ENCODE measurements at places on chromosomes 5 and 9.

- no peak for DNase-seq
These were observed 311.9 kb upstream of the TRPC7 start for GRCh38 chr5:136677217-136677616.

- peak; percentile 59 for DNase-seq
These were observed 586 bp upstream of the PDZD2 start for GRCh38 chr5:31638345-31638744.

GRCh38 chr9:27184556-27185351 is 75.7 kb downstream of the TEK start:
- no peak for DNase-seq

- no peak for DNase-seq
These were observed 88.8 kb downstream of the OTULIN start for GRCh38 chr5:14753292-14753691.

DNA sequence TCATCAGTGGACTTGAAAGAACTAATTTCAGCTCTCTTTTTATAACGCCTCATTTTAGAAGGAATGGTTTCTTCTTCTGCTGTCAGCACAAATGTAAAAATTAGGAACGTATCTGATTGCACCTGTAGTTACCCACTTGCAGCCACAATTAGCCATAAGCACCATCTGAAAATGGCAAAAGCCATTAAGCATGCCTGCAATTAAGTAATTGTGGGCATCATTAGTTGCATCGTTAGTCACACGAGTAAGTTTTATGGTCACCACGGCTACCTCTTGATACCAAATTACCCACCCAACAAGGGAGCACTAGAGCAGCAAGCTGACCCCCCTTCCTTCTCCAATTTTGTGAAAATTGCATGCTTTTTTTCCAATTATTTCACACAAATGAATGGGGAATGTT is 25.8 kb upstream of the SLC44A1 start:
- DNase-seq: no peak

DNA sequence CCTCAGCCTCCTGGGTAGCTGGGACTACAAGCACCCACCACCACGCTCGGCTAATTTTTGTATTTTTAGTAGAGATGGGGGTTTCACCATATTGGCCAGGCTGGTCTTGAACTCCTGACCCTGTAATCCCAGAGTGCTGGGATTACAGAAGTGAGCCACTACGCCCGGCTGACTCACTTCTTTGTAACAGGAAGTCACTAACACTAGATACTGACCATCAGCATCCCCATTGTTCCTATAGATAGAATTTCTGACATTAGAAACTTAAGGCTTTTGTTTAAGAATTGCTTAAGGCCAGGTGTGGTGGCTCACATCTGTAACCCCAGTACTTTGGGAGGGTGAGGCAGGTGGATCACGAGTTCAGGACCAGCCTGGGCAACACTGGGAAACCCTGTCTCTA is 42.2 kb downstream of the LEAP2 start:
- DNase-seq: no peak

- no peak for DNase-seq
These were observed 332.1 kb downstream of the PIK3R1 start for GRCh38 chr5:68547622-68548021.

DNA sequence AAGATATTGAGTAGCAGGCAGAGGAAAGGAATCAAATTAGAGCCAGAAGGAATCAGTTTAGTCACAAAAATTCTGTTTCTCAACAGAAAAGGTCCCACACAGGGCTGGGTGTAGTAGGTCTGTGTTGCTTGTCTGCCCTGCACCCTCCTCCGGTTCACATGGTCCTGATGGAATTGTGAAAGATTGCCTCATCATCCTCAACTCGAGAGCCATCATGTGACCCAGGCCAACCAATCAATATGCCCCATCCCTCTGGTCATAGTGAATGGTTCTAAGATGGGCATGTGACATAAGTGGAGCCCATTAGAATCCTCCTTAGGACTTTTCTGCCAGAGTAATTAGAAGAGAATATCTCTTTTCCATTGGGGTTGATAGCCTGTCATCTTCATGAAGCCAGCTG is 56.7 kb upstream of the RAD23B start:
- DNase-seq: no peak

GRCh38 chr5:131773805-131774204 is 23.0 kb downstream of the FNIP1 start:
- DNase-seq: no peak

GRCh38 chr5:57172466-57173318 is 1.2 kb upstream of the GPBP1 start:
- no peak for DNase-seq

DNA sequence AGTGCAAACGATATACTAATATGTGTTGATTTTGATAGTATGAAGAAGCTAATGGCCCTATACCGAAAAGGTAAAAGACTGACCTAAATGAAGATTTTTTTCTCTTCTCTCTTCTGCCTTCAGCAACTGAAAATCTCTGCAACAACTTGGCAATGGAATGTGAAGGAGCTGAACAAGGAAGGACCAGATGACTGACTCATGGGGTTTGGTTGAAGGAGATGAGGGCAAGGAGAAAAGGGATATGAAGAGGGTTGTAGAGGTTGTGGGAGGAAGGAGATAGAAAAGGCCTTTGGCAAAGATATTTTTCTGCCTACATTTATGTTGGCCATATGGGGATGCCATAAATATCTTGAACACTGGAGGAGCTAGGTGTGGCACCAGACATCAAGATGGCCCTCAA is 129.7 kb upstream of the CHD1 start:
- DNase-seq: no peak

DNA sequence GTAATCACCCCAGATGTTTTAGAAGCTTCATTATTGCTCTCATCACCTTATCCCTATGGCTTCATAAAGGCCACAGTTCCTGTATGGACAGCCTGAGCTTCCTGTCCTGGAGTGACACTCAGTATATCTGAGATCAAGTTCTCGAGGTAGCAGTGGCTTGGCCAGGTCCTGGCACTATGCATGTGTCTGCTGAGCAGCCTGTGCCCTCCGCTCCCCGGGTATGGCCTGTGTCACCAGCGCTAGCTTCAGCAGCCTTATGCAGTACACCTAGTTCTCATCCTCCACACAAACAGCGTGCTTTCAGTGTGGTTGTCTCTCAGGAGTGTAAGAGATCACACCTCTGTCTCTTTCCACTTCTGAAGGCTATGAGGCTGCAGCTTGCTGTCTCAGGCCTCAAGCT is 514.7 kb downstream of the DIRAS2 start:
- no peak for DNase-seq

GRCh38 chr5:140881889-140882590 is at the start of gene PCDHA13:
TSS of gene PCDHA13 (plus strand) at chr5:140882124. CDS start at chr5:140882269, 145 bp downstream.
- DNase-seq: no peak

- DNase-seq: no peak
These were observed 1.8 kb downstream of the CTXN3 start for GRCh38 chr5:127650649-127651048.

DNA sequence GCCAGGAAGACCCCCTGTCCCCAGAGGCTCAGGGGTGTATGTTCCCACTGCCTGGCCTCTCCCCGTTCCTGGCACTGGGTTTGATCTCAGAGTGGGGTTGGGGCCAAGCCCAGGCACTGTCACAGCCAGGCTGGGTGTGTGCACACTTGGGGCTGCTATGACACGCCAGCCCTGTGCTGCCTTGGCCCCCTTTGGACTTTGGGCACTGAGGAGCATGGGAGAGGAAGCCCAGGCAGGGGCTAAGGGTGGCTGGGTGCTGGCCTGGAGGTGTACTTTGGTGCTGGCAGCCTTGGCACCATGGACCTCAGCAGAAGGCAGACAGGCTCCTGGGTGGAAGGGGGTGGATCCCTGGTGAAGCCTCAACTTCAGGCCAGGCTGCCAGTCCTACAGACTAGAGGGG is 223.6 kb upstream of the ISL1 start:
- no peak for DNase-seq

DNA sequence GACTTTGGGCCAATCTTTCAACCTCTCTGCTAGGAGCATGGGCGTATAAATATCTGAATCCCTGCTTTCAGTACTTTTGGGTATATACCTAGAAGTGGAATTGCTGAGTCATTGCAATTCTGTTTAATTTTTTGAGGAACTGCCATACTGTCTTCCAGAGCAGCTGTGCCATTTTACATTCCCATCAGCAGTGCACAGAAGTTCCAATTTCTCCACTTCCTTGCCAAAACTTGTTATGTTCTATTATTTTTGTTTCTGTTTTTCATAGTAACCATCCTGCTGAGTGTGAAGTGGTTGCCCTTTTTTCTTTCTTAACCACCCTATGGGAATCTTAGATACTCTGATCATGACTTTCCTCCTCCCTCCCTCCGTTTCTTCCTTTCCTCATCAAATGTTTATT is 11.1 kb upstream of the CCIN start:
- DNase-seq: no peak

DNA sequence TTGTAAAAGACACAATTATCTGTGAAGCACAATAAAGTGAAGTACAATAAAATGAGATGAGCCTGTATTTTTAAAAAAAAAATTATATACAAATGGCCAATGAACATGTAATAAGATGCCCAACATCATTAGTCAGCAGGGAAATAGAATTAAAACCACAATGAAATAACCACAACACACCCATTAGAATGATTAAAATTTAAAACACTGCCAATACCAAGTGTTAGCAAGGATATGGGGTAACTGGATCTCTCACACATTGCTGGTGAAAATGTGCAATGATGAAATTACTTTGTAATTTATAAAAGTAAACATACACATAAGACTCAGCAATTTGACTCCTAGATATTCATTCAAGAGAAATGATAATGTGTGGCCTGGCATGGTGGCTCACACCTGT is 62.8 kb downstream of the SHOC1 start:
- no peak for DNase-seq

DNA sequence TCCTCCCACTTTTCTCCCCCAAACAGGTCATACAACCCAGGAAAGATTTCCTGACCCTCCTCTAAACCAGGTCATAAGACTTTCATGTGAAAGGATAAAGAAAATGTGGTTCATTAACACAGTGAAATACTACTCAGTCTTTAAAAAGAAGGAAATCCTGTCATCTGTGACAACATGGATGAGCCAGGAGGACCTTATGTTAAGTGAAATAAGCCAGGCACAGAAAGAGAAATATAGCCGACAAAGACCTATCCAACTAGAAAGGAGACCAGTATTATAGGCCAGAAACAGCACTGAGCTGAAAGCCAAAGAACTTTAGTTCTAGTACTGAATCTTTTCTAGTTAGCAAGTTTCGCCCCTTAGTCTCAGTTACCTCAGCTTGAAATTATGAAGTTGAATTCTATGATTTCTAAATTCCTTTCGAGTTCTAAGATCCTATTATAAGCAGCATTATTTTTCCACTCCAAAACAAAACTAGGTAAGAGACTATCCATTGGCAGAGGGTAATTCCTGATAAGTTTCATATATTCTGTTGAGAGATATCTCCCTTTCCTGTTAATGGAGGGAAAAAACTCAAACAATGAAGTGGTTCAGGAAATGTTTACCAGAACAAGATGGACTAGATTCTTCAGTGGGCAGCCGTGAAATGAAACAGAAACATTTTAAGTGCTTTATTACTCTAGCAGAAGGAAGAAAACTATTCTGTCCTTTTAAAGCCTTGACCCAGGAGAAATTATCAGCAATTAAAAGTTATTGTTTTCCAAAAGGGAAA is 42.5 kb downstream of the GNA14 start:
- no peak for DNase-seq

GRCh38 chr9:121069396-121069795 is 5.4 kb upstream of the CNTRL start:
- DNase-seq: no peak

DNA sequence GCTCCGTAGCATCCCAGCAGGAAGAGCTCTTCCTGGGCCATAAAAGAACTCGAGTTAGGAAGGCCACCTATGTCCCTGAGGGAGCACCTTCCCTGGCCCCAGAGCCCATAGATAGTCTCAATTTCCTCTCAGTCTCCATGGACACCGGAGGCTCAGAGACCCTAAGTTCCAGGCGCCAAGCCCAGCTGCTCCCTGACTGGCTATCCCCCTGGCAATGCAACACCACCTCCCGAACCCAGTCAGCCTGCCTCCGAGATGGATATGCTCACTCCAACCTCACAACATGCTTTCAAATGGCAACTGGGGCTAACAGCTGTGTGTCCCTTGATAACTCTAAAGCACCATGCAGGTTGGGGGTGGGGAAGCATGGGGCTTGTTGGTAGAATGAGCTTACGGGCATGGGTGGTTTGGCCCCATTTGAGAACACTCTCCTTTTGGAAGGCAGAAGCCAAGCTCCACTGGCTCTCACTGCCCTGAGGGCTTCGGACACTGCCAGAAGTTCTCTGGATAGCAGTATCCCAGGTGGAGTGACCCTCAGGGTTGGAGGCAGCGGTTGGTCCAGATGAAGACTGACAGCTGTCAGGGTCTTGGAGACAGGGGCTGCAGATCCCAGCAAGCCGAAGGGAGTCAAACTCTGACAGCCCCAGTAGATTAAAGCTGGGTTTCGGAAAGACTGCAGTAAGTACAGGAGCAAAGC is 165.3 kb downstream of the PAX5 start:
- no peak for DNase-seq

All from adrenal gland (tissue), 19 donors.